ENCODE measurements at places on chromosomes 3 and 15.

GRCh38 chr15:94722024-94722636 lies 490.8 kb downstream of the MCTP2 start:
- DNase-seq, result no peak

DNA sequence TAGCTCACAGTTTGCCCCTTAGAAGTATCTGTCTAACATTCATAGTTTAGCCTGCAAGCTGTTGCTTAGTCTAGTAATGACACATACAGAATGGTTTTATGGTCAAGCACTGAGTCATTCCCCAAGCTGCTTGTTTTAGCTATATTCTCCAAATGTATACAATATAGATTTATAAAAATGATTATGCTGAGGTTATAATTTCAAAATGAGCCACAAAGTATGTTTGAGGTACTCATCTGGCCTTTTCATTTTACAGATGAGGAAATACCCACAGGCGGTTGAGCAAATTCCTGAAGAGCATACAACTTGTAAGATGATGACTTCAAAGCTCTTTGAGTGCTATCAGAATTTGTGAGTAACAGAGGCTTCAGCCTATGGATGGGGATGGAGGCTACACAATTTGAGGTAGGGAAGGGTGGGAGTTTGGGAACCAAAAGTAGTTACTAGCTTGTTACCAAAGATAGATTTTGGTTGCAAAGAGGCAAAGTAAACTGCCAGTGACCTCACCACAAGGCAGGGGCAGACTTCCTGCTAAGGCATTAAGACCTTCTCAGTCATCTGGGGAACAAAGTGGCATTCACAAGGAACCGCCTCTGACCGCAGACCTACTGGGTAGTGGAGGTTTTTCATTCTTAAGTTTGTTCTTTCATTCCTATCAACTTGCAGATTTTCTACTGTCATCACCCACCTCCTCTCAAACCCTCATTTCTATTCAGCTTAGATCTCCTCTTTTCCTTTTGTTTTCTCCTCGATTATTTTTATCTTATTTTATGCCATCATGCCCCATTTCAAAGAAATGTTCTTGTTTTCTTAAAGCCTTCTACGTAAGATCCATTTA lies 257.2 kb upstream of the NECTIN3 start:
- DNase-seq, result peak; percentile 9

- no peak for DNase-seq
These were observed 55.1 kb upstream of the POLR2M start for GRCh38 chr15:57651445-57651844.

DNA sequence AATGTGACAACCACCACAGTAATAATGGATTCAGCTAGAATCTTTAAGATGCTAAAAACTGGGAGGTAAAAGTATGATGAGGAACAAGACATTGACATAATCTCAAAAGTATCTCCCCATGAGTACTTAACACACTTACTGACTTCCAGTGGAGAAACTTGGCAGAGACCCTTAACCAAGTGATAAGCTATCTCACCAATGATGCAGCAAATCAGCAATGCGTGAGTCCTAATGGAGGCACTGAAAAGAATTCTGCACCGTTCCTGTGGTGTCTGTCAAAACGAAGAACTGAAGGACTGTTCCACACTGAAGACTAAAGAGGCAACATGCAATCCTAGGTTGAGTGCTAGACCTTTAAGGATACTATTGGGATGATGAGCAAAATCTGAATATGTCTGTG lies 67.9 kb upstream of the OCA2 start:
- no peak for DNase-seq

- no peak for DNase-seq
These were observed 5.2 kb downstream of the TBC1D2B start for GRCh38 chr15:78072080-78072892.

DNA sequence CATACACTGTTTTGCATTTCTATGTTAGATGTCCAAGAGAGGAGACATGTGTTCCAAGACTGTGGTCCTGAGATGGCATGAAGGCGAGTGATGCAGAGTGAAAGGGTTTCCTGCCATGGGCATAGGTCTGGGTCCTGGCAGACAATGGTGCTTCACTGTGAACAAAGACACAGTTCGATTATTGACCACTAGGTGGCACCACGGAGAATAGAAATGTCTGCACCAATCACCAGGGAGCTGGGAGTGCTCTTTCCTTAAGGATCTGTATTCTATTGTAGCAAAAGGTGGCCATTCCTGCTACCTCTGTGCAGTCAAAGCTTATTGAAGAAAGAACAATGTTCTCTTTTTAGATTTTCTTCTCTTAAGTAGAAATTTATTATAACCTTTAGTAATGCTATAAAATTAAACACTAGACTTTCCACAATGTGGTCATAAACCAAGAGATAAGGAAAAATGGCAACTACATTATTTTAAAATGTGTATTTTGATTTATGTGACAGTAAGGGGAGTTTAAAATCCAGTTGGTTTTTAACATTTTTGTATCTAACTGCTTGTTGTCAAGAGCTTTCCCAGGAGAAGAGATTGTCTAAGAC lies 88.7 kb downstream of the GABRG3 start:
- no peak for DNase-seq

DNA sequence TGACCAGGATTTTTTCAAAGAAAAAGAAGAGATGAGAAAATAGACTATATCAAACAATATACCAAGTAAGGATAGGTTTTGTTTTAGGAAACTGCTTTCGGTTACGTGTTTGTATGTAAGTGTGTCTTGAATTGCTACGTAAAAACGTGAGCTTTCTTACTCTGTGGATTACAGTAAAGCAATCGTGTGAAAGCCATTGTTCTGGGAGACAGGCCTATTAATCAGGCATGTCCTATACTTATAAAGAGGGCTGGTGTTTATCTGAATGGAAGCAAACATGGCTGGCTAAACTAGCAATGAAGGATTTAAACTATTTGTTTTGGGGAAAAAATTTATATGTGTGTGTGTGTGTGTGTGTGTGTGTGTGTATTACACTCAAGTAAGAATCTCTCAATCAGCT lies 2.6 kb downstream of the EHHADH start:
- DNase-seq, result no peak

DNA sequence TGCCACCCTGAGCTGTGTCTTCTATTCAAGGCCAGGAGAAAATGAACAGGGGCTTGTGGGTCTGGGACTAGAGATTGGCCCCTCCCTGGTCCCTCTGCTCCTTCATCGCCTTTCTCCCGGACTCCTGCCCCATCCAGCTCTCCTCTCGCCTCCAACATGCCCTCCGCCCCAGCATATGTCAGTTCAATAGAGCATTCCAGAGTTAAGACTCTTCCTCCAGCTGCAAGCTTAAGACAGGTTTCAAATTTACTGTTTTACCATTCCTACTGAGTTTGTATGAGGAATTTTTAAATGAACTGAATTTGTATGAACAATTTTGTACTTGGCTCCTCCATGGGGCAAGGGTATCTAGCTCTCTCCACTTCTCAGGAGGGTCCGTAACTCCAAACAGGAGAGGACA lies 195.6 kb downstream of the TBC1D2B start:
- no peak for DNase-seq

DNA sequence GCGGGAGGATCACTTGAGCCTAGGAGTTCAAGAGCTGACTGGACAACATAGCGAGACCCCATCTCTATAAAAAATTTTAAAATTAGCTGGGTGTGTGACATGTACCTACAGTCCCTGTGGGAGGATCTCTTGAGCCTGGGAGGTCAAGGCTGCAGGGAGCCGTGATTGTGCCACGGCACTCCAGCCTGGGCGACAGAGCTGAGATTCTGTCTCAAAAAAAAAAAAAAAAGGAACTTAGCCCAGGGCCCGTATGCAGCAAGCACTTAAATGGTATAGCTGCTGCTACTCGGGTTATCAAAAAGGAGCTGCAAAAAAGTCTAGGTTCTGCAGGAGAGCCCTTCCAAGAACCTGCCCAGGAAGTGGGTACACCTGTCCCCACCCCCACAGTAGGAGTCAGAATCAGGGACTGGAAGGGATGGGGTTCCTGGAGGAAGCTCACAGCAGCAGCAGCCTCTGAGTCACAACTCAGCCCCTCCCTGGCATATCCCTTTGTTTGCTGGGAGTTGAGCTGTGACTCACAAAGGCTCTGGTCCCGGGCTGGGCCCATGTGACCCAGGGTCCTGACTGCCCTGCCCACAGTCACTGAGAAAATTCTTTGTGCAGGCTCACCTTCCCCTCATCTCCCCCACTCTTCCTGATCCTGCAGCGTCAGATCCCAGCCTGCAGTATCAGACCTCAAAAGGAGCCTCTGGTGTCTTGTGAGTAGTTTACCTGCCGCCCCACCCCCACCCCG lies at the start of gene SPATA12:
TSS of gene SPATA12 (plus strand) at position 576 of the 733 bp plus-strand sequence. CDS start 13,031 bp downstream, outside the sequence.
- DNase-seq, result no peak

- DNase-seq, result no peak
These were observed 17.7 kb downstream of the FOXB1 start for GRCh38 chr15:60021589-60022378.

DNA sequence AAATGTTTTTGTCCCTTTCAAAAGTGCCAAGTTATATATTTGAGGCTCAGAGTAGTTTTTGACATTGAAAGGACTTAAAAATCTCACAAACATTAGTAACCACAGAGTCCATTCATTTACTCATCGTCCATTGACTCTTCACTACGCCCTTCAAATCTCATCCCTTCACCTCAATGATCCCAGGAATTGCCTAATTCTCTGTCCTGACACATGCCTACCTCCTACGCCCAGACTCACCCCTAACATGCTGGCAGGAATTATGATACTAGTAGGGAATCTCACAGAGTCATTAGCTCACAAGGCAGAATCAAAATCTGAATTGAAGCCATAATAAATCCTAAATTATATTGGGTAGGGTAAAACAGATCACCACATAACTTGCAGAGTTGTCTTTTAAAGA lies 410.1 kb downstream of the RAP2B start:
- no peak for DNase-seq

DNA sequence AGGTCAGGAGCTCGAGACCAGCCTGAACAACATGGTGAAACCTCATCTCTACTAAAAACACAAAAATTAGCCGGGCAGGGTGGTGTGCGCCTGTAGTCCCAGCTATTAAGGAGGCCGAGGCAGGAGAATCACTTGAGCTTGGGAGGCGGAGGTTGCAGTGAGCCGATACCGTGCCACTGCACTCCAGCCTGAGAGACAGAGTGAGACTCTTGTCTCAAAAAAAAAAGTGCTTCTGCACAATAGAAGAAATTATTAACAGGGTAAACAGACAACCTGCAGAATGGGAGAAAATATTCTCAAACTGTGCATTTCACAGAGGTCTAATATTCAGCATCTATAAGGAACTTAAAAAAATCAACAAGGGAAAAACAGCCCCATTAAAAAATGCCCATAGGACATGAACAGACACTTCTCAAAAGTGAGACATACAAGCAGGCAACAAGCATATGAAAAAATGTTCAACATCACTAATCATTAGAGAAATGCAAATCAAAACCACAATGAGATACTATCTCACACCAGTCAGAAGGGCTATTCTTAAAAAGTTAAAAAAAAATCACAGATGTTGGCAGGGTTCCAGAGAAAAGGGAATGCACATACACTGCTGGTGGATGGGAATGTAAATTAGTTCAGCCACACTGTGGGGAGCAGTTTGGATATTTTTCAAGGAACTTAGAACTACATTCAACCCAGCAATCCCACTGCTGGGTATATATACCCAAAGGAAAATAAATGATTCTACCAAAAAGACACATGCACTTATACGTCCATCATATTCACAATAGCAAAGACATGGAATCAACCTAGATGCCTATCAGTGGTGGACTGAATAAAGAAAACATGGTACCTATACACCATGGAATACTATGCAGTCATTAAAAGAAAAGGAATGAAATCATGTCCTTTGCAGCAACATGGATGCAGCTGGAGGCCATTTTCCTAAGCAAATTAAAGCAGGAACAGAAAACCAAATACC lies 75.5 kb downstream of the MSL2 start:
- no peak for DNase-seq

DNA sequence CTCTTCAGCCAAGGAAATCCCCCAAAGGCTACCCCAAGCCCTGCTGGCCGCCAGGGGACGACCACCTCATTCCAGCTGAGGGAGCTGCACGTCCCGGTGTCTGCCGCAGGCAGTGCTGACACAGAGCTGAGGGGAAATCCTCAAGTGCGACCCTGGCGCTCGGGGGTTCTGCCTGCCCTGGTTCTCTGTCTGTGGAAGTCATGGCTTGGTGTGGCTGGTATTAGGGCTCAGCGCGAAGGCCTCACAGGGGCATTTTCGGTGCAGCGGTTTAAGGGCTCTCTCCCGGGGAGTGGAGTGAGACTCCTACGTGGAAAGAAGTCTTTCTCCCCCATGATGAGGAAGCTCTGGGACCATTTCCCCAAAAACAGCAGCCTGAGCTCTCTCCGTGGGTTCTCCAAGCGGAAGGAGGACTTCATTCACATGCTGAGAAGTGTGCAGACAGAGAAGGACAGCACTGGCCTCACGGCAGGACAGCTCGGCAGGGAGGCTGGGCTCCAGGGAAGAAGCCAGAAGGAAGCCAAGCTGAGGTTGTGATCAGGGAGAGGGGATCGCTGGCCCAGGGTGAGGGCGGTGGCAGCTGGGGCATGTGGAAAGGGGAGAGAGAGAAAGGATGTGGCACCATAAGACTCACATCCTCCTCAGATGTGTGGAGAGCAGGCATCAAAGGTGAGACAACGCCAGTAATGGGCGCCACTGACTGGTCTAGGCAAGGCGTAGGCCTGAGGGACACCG lies 48.6 kb downstream of the KLF15 start:
- DNase-seq, result no peak

- DNase-seq, result no peak
These were observed 199.3 kb upstream of the LINGO1 start for GRCh38 chr15:77831986-77832385.

DNA sequence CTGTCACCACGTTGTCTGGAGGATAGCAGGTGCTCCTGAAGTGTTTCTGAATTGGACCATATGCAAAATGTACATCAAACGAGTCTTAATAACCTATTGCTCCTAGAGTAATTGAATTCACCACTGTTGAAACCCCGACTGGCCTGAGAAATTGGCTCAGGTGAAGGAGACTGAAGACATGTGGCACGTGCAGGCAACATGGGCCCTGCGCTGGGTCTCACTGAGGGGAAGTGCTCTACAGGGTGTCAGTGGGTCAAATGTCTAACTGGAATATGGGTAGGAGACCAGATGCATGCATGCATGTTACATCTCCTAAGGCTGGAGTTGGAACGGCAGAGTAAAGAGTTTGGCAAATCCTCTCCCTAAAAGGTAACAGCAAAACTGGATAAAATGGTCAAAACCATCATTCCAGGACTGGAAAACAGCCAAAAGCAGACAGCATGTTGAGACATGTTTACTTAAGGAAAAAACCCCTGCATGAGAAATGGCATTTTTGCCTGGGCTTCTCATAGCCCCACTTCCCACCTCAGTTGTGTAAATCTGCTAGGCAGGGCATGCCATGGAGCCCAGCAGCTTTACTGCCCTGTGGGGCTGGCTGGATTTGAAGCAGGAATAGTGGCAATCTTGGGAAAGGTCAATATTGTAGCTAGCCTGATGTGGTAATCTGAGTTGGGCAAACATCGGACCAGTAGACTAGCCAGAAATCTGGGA lies 131.3 kb downstream of the TJP1 start:
- DNase-seq, result no peak

DNA sequence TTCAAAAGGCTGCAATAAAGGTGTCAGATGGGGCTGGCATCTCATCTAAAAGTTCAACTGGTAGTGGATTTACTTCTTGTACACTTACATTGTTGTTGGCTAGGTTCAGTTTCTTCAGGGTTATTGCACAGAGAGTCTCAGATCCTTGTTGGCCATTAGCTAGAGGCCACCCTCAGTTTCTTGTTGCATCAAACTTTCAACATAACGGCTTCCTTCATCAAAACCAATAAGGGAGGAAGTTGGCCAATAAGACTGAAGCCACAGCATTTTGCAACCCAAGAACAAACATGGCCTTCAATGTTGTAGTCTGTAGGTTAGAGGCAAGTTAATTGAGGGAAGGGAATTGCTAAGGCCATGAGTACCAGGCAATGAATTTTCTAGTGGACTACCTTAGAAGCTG lies 218.0 kb downstream of the ZBBX start:
- no peak for DNase-seq

All from stimulated activated CD4-positive, alpha-beta T cell treated with anti-CD3 and anti-CD28 coated beads, Interleukin-15, amount 100 ng/mL, for 48 hours (primary cell).